NCI-H1930 (cell line): ENCODE measurements at places on chromosomes 2 and 18.

DNA sequence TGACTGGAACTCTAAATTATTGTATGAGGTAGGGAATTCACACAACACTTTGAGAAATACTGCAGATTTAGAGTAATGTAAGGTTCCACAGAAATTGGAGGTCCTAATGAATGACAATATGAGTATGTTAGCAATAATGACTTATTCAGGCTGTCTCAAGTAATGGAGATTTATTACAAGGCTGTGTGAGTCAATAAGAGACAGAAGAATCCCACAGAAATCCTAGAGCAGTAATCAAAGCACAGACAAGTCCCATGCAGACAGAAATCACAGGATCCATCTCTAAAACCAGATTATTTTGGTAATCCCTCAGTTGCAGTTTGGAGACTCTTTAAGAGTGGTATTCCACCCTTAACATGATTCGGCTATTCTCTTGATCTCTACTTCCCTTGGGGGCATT is 83.6 kb downstream of the FAM161A start:
- no peak for DNase-seq

GRCh38 chr2:39266139-39266805 is 22.5 kb upstream of the CDKL4 start:
- no peak for DNase-seq

DNA sequence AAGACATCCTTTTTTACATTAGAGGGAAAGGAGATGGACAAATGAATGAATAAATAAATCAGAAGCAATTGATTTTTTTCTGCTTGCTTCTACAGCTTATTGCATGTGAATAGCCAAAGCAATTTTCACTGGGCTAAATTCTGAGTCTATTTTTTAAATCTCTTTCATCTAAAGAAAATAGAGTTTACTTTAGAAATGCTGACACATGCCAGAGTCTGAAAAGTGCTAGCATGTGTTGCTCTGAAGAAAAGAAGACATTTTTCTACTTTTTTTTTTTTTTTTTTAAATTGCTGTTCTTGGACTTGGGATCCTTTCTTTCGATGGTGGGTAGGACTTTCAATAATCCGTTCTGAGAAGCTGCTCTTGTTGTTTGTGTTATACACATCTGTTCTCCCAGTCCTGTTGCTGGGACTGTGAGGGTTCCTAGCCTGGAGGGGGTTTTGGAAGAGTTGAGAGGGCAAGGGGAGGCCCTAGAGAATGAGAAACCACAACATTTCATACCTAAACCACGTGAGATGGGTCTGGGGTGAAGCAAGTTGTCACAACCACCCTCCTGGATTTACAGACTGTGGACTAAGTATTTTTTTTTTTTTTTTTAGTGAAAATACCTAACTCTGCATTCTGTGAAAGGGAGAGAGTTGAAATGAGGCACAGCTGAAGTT is 193.5 kb downstream of the PRKCE start:
- DNase-seq: no peak

- no peak for DNase-seq
These were observed 24.6 kb downstream of the KIF1A start for GRCh38 chr2:240795454-240795853.

DNA sequence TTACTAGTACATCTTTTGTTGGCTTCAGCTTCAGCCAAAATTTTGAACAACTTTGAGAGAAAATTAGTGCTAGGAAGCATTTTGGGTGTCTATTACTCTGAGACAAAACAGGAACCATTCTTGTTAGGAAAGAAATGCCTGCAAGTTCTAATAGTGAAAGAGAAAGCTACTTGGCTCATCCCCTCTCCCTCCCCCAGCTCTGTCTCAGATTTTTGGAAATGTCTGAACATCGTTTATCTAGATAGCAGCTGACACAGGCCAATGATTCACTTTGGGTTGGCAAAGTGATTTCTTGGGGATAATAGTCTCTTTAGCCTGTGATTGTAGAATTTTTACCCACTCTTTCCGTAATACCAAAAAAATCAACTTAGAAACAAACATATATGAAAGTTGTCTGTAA is 42.3 kb upstream of the PTPRM start:
- DNase-seq: no peak

- DNase-seq: no peak
These were observed 790.9 kb downstream of the CPS1 start for GRCh38 chr2:211347328-211347727.
